Fibroblast of skin of right quadriceps (primary cell): ENCODE measurements at places on chromosomes 7 and 10.

GRCh38 chr7:128194533-128195282, 46.4 kb upstream of the LEP start:
- no peak for DNase-seq

- no peak for DNase-seq
Observed at GRCh38 chr10:8056378-8056777, 1.9 kb downstream of the GATA3 start.

- no peak for DNase-seq
Observed at GRCh38 chr7:11457419-11457818, 374.6 kb downstream of the THSD7A start.

DNA sequence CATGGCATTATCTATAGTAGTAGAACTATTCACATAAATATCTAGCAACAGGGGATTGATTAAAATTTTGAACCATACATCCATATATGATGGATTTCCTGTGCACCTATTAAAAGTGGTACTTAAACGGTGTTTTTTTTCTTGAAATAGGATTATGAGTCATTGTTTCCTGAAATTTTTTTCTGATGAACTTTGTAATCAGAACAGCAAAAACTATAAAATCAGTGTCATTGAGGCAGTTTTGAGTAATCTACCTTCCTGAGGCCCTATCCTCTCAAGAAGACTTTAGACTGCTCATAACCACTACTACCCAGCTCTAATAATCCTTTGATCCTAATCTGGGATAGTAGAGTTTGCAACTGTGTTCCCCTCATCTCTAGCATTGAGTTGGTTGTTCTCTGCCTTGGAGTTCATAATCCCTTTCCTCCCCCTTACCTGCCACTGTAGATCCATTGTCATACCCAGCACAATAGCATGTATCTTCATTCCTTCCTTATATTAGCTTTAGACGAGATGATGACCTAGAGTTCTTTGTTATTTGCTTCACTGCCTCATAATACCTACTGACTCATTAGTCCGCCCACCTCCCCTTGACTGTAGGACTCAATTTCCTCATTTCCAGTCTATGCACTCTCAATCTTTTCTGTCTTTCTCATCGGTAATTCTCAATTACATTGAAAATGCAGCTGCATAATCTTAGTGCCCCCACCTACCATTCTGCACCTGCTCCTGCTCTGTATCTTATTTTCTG, 133.4 kb downstream of the LRRC4 start:
- no peak for DNase-seq

DNA sequence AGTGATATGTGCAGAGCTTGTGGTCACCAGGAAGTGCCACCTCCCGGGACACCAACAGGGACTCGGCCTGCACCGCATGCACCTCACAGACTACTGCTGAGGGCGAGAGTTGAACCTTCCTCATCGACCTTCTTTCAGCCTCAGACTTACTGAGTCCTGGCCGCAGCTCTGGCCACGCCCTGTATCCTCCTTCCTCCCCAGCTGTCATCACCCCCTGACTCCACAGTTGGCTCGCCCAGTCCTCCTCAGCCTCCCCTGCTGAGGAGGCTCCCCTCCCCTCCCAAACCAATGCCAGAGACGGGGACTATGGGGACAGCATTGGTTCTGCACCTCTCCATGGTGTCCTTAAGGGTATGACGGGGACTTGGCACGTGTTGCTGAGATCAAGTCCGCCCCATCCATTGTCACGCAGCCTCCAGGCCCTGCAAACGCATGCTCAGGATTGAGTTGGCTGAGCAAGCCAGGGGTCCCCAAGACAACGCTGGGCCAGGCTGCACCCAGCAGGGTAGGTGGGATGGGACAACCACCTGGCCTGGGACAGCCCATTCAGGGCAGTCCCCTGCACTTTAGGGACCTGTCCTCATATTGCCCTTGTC, 49.0 kb downstream of the YKT6 start:
- no peak for DNase-seq

DNA sequence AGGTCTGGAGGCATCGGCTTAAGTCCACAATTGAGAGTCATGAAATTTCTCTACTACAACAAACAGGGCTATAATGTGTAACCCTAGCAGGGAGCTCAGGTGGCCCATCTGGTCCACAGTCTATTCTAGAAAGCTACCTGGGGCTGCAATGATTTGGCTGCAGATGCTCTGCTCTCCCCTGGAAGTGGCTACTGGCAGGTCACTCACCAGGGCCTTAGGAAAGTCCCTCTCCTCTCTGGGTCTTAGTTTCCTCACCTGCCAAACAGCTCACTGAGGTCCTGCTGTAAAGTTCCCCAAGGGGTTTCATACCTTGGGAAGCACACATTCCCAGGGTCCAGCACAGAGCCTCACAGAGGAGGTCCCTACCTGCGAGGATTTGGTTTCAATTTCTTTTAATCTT, 2.5 kb downstream of the IGFBP3 start:
- DNase-seq = no peak

GRCh38 chr7:145151676-145152075, 315.8 kb upstream of the TPK1 start:
- DNase-seq = no peak

- DNase-seq = no peak
Observed at GRCh38 chr7:44622342-44623151, 16.1 kb downstream of the OGDH start.

- no peak for DNase-seq
Observed at GRCh38 chr10:97843281-97843671, 6.4 kb upstream of the GOLGA7B start.

DNA sequence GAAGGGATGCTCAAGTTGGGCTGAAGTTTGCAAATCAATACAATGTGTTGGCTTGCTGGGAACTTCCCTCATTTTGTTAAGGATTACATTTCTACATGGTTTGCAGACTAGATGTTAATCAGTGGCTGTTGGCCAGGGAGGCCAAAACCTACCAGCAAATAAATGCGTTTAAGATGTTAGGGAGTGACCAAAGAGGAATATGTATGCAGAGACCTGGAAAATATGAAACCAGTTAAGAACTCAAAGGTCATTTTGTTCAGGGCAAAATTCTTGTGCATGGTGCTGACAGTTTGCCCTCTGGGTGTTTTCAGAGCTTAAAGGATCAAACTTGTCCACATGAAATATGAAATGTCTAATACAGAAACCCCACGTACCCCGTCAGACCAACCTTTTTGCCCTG, 30.3 kb downstream of the GATA3 start:
- DNase-seq = no peak

DNA sequence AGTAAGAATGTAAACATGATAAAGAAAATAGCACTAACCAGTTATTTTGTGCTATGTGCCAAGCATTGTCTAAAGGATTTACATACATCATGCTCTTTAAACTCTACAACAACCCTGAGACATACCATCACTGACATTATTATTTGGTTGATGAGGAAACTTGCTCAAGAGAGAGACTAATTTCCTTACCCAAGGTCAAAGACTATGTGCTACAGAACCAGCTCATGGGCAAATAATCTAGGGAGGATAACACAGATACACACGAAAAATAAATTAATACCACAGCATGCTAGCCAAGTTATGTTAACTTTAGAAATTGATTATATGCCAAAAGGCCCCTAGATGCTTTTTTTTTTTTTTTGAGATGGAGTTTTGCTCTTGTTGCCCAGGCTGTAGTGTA, 2.7 kb downstream of the ANKRD16 start:
- DNase-seq = no peak

- DNase-seq = no peak
Observed at GRCh38 chr10:125134483-125134848, 25.9 kb downstream of the CTBP2 start.
